Spleen (tissue), 13 donors: ENCODE measurements at places on chromosomes 16 and 17.

- DNase-seq, result no peak
These were observed 68.6 kb downstream of the HAPSTR1 start for GRCh38 chr16:9159839-9160550.

DNA sequence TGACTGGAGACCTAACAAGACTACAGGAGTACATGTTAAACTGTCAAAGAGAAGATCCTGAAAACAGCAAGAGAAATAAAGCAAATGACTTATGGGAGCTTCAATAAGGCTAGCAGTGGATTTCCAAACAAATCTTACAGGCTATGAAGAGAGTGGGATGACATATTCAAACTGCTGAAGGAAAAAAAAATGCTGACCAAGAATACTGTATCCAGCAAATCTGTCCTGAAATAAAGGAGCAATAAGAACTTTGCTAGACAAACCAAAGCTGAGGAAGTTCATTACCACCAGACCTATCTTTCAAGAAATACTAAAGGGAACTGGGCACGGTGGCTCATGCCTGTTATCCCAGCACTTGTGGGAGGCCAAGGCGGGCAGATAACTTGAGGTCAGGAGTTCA is 28.6 kb downstream of the ZFP1 start:
- no peak for DNase-seq

DNA sequence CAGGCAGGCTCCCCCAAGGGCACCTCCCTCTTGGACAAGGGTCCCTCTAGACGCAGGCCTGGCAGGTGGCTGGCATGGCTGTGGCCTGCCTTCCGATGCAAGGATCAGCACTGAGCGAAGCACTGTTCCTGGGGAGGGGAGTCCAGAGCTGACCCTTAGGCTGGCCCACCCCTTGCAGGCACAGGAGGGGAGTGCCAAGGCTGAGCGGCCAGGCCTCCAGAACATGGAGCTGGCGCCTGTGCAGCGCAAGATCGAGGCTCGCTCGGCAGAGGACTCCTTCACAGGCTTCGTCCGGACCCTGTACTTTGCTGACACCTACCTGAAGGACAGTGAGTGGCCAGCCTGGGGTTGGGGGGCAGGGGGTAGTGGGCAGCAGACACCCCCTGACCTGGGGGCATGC is 16.8 kb upstream of the MYO15B start:
- no peak for DNase-seq

DNA sequence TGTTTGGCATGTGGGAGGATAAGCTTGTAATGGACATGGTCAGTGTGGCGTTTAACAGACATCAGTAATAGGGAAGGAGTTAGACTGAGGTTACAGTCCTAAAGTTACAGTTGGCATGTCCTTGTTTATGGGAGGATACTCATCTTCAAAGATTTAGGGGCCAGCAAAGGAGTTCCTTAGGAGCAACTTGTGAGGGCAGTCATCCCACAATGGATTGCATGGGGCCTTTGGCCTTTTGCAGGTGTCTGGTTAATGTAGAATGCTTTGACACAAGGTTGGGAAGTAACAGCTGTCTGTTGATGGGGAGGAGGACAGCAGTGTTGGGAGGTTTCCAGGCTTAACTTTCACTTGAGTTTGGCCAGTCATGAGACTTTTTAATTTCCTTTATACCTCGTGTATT is 2.2 kb downstream of the NUBP1 start:
- DNase-seq, result no peak

DNA sequence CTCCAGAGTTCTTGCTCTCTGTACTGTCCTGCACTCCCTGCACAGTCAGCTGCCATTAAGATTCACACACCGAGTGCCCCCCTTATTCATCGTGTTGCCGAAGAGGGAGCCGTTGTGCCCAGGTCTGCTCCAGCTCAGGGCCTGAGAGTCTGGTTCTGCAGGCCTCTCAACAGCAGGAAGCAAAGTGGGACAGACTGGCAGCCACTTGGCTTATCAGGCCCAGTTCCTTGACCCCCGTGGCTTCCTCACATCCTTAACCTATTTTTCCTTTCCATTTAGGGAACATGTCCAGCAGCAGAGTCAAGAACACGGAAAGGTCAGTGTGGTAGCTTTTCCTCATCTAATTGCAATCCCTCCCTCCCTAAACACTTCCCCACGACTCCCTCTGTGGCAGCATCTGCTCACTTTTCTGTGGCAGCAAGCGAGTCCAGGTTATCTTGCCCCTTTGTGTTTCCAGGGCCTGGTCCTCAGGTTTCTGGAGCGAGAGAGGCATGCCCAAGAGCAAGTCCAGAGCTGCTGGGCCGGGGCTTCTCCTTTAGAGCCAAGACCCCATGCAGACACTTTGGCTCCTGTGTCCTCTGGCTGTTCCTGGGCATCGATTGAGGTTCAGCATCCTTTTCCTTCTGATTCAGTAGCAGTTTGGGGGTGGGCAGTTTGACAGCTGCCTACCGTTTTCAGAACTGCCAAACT is 22.1 kb upstream of the ADAM11 start:
- DNase-seq, result peak; percentile 63

GRCh38 chr16:87172632-87173031 is 144.6 kb downstream of the C16orf95 start:
- DNase-seq, result no peak

GRCh38 chr17:65553009-65553645 is 8.3 kb downstream of the AXIN2 start:
- DNase-seq, result peak; percentile 6

DNA sequence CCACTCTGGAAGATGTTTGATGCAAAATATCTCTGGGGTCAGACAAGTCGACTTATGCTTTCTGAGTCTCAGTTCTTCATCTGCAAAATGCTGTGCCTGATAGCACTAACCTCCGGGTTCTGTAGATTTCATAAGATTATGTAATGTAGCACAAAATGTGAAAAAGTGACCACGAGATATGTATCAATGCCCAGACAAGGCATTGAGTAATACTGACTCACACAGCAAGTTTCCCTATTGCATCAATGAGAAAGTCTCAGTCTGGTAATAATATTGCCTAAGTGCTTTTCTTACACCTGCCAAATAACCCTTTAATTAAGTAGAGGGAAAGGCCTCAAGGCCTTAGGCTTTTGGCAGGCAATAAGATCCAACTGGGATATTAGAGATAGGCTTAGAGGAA is 41.4 kb upstream of the MMP2 start:
- DNase-seq, result no peak
